ENCODE measurements at places on chromosomes 1 and 21.

GRCh38 chr1:13814131-13814530 is 114.1 kb downstream of the PRDM2 start:
- DNase-seq, result no peak

GRCh38 chr1:2543543-2544092 is 12.6 kb upstream of the TNFRSF14 start:
- no peak for DNase-seq

- DNase-seq, result no peak
Measured at GRCh38 chr1:160863061-160863773, 530 bp upstream of the CD244 start.

GRCh38 chr1:229278120-229278741 is 7.3 kb downstream of the RAB4A start:
- no peak for DNase-seq

DNA sequence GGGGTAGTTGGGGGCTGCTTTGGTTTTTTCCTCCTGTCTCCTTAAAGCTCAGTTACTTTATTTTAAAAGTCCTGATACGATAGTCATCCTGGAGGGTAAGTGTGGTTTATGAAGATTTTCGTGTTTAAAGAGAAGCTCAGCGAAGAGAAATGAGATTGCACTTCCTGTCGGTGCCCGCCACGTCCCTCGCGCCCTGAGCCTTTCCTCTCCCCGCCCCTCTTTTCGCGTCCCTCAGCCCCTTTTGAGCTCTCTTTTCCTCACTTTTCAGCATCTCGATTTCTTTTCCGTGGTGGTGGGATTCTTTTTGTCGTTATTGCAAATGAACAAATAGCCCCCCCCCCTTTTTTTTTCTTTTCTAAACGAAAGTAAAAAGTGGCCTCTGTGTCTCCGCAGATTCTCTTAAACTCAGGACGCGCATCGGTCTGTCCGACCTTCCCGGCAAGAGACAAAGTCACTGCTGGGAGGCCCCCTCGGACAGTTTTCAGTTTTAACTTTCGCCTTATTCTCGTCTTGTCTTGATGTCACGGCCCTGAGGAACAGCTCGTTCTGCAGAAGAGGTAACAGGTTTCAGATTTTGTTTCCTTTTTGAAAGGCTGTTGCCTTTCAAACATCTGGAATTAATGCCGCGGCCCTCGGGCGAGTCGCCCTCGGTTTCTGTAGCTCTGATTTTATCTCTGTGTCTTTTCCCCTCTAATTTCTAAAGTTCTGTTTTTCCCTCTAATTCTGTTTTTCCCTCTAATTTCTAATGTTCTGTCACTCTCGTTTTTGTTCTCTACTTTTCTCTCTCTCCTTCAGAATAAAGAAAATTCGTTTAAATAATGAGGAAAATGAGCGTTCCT is 1.0 kb upstream of the DMRTA2 start:
- DNase-seq, result no peak

- DNase-seq, result no peak
Measured at GRCh38 chr1:9529190-9529589, 10.1 kb upstream of the SLC25A33 start.

DNA sequence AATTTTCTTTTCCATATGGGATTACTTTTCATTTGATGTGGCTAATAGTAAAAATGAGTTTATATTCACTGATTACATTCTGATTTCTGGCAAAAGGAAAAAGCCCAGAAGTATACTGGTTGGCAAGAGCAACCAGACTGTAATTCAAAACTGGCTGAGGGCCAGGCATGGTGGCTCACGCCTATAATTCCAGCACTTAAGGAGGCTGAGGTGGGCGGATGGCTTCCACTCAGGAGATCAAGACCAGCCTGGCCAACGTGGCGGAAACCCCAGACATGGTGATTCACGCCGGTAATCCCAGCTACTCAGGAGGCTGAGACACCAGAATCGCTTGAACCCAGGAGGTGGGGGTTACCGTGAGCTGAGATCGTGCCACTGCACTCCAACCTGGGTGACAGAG is 14.5 kb downstream of the SYT11 start:
- DNase-seq, result no peak

DNA sequence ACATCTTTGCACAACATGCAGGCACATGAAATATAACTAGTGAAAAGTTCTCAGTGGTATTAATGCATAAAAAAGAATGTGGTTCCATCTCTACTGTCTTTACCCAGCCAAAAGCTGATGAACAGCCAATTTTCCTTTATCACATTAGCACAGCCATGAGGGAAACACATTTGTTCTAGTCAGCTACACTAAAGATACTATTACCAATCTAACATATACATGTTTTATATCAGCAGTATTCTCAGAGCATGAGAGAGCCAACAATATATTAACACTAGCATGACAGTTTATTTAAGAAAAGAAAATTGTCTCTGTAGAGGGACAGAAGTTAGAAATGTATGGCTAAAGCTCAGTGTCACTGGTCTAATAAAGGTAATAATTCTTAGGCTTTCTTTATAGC is 56.3 kb downstream of the USH2A start:
- DNase-seq, result no peak

GRCh38 chr21:40404396-40404800 is 442.6 kb downstream of the DSCAM start:
- DNase-seq, result no peak

DNA sequence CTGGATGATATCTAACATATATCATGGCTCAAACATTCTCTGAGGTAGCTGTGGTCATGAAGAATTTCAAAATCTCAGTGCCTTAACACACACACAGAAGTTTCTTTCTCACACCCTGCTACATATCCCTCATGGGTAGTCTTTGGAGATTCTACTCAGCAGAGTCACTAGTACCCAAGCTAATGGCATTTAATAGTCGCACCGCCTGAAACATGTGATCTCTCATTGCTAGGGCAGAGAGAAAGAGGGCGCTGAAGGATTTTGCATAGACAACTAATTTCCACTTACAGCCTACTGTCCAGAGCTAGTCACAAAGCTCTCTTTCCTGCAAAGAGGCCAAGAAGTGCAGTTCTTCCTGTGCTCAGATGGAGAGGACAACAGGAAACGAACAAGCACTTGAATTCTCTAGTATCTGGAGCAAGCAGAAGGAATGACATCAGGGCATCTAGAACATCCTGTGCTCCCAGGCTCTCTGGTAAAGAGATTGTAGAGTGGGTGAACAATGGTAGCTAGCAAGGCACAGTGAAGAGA is 183.4 kb upstream of the PTBP2 start:
- no peak for DNase-seq

- no peak for DNase-seq
Measured at GRCh38 chr1:56469640-56470371, 109.6 kb downstream of the PLPP3 start.

GRCh38 chr1:21910558-21911204 is 26.4 kb downstream of the HSPG2 start:
- DNase-seq, result no peak

GRCh38 chr1:37255868-37256267 is 218.5 kb upstream of the ZC3H12A start:
- no peak for DNase-seq
